ENCODE measurements at places on chromosomes 6 and 20. TPM values are rescaled to one million over a fixed set of nuclear protein-coding genes. Genes with fewer than 3 reads are reported as not detected.

Gene SLC22A3
- not detected for total RNA-seq

DNA sequence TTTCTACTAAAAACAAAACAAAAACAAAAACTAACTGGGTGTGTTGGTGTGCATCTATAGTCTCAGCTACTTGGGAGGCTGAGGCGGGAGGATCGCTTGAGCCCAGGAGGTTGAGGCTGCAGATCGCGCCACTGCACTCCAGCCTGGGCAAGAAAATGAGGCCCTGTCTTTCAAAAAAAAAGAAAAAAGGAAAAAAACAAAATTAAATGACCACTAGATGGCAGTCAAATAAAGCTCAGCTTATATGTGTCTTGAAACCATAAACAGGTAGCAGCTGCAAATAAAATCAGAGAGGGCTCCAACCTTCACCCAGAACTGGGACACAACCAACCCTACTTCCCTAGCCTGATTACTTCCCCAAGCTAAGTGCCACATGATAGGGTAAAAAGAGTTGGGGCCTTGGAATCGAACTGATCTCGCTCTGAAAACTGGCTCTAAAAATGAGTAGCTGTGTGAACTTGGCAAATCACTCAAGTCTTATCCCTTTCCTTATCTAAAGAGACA, 67.1 kb upstream of the ADGRF4 start:
- no peak for DNase-seq

Gene KHDC1
- total RNA-seq: 6.8 TPM

DNA sequence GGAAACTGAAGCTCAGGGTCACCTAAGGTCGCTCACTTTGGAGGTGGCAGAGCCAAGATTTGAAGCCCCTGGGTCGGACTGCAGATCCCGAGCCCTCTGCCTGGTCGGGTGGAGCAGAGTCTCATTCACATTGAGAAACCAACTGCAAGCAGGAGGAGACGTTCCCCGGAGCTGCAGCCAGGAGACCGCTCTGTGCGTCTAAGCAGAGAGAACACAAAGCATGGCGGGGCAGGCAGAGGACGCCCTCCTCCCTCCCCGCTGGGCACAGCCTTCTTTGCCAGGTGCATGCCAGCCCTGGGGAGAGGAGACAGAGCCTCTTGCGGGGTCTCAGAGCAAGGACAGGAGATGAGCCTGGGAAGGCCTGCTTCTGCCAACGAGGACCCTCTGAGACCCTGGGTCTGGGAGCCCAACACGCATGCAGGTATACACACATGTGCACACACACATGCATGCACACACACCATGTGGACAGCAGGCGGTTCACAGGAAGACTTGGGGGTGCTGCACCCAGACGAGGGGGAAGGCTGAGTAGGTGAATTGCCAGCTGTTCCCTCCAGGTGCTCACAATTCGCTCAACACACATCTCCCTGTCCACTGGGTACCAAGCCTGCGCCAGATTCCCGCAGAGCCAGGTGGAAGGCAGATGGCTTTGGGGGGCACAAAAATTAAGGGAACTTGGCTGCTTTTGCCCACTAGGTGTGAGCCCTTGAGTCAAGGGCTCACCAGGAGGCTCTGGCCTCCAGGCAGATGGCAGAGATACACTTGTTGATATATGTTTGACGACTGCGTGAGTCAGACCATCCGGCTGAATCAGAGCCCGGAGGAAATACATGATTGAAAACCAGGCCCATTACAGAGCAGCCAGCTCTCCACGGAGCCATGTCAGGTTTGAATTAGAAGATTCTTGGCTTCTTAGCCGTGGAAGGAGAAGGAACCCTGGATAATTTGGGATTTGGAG, 5.5 kb upstream of the NTSR1 start:
- peak; percentile 29 for DNase-seq

Gene KHDC1L
- not detected for total RNA-seq

DNA sequence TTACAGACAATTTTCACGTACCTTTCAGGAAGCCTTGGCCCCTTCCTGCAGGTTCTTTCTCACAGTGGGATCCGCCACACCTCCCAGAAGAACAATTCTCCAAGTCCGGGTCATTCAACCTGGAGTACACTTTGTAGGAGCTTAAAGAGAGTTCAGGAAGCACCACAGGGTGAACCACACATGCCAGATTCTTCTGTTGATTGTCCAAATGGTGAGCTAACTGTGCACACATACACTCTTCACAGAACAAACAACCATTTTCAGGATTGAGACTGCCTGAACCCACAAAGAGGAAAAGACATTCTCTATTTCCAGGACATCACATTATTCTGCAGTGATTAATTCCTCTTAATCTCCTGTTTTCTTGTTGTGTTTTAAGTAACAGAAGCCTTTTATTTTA, 51.0 kb downstream of the SCGN start:
- no peak for DNase-seq

DNA sequence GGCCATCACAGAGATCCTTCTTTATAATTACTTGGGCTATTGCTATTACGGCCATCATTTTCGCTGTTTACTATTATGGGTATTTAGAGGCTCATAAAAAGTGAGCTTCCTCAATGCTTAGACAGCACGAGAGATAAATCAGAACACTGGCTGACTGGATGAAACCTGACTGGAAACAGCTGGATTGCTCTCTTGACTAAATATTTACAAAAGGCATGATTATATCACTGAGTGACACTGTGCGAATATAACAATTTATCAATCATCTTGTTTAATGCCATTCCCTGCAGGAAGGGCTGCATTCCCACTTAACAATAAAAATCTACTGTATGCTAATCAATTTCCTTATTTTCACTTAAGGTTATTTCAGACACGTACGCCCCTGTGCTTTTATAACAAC, 260.1 kb upstream of the ARID1B start:
- DNase-seq: no peak

GRCh38 chr6:63764318-63764916, 128.8 kb downstream of the PHF3 start:
- DNase-seq: no peak

DNA sequence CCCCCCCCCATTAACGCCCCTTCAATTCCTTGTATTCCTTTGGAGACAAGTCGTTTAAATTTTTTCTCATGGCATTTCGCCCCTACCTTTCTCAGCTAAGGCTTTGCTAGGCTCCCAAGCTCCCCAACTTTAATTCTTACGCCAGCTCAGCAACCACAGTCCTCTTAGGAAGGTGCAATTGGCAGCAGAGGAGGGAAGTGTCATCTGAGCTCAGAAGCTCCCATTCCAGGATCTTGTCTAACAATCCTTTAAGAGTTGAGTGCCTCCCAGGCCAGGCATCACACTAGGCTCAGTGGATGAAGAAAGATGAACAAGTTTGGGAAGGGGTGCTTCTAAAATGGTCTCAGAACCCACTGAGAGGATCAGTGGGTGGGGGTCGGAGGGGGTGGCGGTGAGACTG, 131.2 kb upstream of the AKAP12 start:
- DNase-seq: no peak

Gene ADGRB3
- not detected for total RNA-seq

- no peak for DNase-seq
These were observed 101.1 kb downstream of the HIVEP1 start for GRCh38 chr6:12113190-12113577.

DNA sequence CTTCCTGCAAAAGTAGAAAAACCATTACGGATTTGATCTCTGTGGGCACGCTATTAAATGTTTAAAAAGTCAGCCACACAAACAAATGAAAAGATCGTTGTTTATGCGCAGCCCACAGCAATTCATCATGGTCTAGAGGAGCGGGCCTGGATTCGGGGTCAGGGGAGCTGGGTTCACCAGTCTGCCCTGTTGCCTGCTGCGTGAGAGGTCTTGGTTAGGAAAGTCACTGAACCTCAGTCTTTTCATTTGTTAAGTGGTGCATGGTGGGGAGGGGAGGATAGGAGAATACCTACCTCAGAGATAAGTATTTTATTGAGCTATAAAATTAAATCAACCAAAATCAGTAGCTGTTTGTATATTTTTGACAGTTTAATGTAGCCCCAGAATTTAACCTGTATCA, 47.3 kb upstream of the FYN start:
- DNase-seq: no peak

- no peak for DNase-seq
These were observed 207.5 kb downstream of the HIVEP2 start for GRCh38 chr6:142737368-142738034.

Gene MAP7
- 0.45 TPM for total RNA-seq

Gene PAX1
- total RNA-seq: not detected

GRCh38 chr6:111669326-111669725, 63.6 kb upstream of the TRAF3IP2 start:
- no peak for DNase-seq

Gene C6orf47
- total RNA-seq: 22.5 TPM

DNA sequence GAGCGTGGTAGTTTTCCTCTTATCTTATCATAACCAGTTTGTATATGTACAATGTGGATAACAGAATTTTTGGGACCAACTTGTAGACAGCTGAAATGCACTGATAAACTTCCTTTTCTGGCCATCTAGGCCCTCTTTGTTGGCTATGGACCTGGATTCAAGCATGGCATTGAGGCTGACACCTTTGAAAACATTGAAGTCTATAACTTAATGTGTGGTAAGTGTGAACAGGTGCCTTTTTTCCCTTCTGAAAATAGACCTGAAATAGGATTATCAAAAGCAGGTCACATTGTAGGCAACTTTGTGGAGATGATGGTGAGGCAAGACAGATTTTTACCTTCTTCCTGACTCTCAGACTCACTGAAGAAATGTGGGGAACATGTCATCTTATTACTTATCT, 67.8 kb downstream of the ENPP1 start:
- no peak for DNase-seq

Gene KIAA1755
- not detected for total RNA-seq

- DNase-seq: no peak
These were observed 25.7 kb upstream of the OGFRL1 start for GRCh38 chr6:71262914-71263313.

Gene TSHZ2
- total RNA-seq: not detected

- DNase-seq: no peak
These were observed 52.0 kb upstream of the MTHFD1L start for GRCh38 chr6:150813319-150813992.

Gene C20orf141
- total RNA-seq: not detected

GRCh38 chr20:54047048-54047447, 23.3 kb downstream of the BCAS1 start:
- DNase-seq: no peak

Gene PLAGL1
- total RNA-seq: 7.7 TPM

DNA sequence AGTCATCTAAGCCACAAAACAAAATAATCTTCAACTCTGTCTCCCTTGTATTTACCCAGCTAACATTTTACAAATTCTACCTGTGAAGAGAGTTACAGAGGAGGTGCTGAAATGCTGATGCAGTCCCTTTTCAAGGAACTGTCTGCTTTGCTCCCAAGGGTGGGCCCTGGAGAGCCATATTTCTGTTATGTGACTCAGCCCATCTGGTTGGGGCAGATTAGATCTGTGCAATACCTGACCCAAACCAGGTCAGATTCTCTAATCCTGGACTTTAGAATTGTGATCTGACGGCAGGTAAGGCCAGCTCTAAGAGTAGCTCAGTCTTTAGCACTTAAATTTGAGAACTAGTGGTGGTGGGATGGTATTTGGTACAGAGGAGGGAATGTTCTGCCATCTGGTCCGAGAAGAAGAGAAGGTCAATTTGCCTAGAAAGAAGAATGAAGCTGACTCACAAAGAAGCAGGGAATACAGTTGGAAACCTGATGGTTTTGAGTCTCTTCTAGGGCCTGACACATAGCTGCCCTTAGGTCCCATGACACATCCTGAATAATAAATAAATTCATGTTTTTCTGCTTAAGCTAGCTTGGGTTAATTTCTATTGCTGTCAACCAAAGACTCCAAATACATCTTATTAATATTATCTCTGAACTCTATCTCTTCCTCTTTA, 8.1 kb downstream of the ZNF311 start:
- DNase-seq: no peak

Gene PRL
- not detected for total RNA-seq

DNA sequence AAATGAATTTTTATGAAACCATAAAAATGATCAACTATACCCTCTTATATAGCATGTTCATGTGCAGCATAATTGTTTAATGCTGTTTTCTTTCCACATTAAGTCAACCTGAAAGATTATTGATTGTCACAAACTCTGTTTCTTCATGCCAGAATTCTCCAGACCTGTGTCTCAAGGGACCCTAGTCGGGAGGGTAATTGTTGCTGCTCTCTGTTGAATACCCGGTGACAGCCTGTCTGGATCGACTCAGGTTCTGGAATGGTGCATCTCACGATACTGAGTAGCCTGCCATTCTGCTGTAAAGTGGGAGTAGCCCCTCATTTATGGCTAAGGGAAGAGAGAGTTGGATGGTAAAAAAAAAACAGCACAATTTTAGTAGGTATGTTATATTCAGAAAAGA, 449.9 kb upstream of the SOX4 start:
- DNase-seq: no peak

DNA sequence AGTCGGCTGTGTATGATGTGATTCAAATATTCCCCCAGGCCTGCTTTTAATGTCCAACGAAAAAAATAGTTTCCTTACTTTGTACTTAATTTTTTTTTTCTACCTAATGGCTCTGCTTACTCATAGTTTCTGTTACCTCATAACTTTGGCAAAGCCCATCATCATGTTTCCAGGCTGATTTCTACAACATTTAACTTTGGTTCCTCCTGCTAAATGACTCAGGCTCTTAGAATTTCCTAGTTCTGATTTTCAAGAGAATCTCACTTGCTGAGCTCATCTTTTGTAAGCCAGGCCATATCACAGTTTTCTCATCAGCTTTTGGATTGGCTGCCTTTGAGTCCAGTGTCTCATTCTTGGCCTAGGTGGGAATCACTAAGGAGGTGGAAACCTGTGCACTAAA, 323.1 kb downstream of the HDGFL1 start:
- no peak for DNase-seq

Gene BPIFB4
- total RNA-seq: not detected

Measured in activated CD8-positive, alpha-beta T cell treated with anti-CD3 and anti-CD28 coated beads, Interleukin-2, amount 10 ng/mL, durations not matched to agents 7 days and 5 days (primary cell).